Activated CD8-positive, alpha-beta T cell treated with anti-CD3 and anti-CD28 coated beads, Interleukin-2, amount 10 ng/mL, durations not matched to agents 7 days and 5 days (primary cell): ENCODE measurements at places on chromosomes 11 and 22. TPM values are rescaled to one million over a fixed set of nuclear protein-coding genes. Genes with fewer than 3 reads are reported as not detected.

GRCh38 chr11:75330291-75330690 is 21.2 kb downstream of the ARRB1 start:
- no peak for DNase-seq

GRCh38 chr22:25746012-25746373 is 4.0 kb downstream of the MYO18B start:
- DNase-seq = no peak

GRCh38 chr11:41099654-41100053 is 359.8 kb downstream of the LRRC4C start:
- DNase-seq = no peak

- peak; percentile 39 for DNase-seq
Observed at GRCh38 chr11:67056267-67057204, at the start of gene RHOD. RHOD (plus strand) TSS chr11:67056847; CDS start chr11:67056903, 56 bp downstream.

TMEM191B gene
- total RNA-seq = not detected

PTGDR2 gene
- total RNA-seq = 3.4 TPM

DNA sequence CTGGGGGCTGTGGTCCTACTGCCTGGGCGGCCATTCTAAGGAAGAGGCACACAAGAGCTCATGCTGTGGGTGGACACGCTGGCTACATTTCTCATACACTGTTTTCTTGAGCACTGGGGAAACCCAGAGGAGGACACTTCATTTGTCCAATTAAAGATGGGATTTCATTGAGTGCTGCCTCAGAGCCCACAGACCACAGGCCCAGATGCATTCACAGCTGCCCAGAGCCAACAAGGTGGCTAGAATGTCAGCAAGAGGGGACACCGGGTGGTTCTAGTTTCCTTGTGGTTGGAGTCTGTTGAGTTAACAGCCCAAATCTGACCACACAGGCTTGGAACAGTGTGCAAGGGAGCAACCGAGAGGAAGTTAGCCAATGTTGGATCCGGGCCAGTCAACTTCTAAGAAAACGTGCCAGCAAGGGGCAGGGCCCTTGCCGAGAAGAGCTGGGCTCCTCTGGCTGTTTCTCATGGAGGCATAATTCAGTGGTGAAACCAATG is 35.0 kb upstream of the SORL1 start:
- peak; percentile 76 for DNase-seq

DNA sequence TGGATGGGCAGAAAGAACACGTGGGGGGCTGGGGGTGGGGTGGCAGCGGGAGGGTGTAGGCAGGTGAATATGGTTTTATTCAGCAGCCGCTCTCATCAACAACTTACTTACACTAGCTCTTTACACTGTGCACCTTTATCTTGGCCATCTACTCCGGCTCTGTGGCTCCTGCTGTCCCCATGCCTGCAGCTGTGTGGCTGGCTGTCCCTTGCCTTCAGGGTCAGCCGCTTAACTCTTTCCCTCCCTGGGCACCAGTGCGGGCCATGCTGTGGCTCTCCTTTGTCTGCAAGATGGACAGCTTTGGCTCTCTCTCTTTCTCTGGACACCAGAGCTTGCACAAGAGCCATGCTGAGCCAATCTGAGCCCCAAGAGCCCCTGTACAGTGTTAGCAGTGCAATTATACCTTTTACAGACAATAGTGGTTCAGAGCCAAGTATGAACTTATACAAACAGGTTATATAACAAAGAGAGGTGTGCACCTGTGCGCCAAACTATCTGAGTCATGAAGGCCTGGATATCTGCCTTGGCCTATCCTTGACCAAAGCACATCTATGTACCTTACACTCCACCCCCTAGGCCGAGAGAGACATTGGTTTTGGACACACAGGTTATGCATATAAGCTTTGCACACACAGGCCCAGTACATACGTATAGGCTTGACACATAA is 94.3 kb upstream of the CTSC start:
- no peak for DNase-seq

- no peak for DNase-seq
Observed at GRCh38 chr11:62613291-62613778, 278 bp downstream of the ROM1 start.

B3GAT1 gene
- total RNA-seq = 0.13 TPM

- DNase-seq = peak; percentile 94
Observed at GRCh38 chr22:36853407-36854099, 7.3 kb upstream of the NCF4 start.

GRCh38 chr22:28896611-28897010 is 13.2 kb downstream of the ZNRF3 start:
- DNase-seq = no peak

ZNF70 gene
- total RNA-seq = 2.2 TPM

GRCh38 chr11:44179173-44179572 is 83.7 kb downstream of the EXT2 start:
- no peak for DNase-seq

OR52A1 gene
- not detected for total RNA-seq

FAM227A gene
- total RNA-seq = 0.89 TPM

- DNase-seq = peak; percentile 67
Observed at GRCh38 chr11:68142028-68142412, 20.8 kb upstream of the CHKA start.

DNA sequence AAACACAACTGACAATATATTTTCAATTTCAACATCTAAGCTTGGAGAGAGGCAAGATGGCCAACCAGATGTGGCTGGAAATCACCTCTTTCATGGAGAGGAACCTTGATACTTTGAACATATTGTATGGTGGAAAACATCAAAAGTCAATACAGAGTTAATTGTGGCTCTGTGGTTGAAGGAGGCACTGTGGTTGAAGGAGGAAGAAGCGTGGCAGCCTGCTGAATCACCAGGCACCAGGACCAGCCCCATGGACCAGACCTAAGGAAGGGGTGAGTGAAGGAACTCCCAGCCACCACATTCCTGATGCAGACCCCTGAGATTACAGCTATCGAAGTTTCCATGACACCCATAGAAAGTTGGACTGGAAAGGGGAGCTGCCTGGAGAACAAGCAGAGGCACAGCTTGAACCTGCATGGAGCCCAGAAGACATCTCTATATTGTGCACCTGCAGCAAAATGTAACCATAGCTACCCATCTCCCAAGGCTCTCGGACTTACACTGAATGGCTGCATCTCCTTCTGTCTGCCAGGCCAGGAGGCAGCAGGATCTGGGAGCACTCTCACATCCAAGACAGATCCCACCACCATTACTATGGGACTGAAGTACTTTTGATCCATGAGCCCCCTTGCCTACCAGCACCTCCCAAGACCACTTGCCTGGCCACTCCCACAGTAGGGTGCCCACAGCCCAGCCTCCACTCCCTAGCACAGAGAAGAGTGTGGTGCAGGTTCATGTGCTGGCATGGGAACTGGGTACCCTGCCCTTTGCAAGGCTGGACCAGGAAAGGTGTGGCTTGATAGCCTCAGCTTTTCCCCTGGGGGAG is 79.8 kb upstream of the SC5D start:
- no peak for DNase-seq

- no peak for DNase-seq
Observed at GRCh38 chr11:61155312-61155711, 5.9 kb downstream of the VPS37C start.

DNA sequence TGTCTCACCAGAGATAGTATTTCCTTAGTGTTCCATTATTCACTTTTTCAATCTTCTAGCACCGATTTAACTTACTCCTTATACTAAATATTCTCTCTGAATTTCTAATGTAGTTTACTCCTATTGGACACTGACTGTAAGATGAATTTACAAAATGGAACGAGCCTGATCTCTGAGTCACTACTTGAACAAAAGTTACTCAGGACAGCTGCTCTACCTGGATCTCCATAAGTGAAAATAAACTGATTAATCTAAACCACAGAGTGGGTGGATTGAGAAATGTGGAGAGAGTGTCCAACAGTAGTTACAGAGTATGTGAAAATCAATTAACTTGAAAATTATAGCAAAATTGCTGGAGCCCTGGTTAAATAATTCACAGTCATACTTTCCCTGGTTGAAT is 141.7 kb upstream of the CHORDC1 start:
- no peak for DNase-seq

GRCh38 chr11:67433536-67434394 is 3.7 kb downstream of the PTPRCAP start:
- no peak for DNase-seq

GRCh38 chr11:123392431-123392830 is 37.6 kb upstream of the GRAMD1B start:
- DNase-seq = no peak
